Panc1 (cell line): ENCODE measurements at places on chromosomes 3 and 15.
A peak's percentile ranks its signal among the peaks of the same experiment; 100 is the strongest.

DNA sequence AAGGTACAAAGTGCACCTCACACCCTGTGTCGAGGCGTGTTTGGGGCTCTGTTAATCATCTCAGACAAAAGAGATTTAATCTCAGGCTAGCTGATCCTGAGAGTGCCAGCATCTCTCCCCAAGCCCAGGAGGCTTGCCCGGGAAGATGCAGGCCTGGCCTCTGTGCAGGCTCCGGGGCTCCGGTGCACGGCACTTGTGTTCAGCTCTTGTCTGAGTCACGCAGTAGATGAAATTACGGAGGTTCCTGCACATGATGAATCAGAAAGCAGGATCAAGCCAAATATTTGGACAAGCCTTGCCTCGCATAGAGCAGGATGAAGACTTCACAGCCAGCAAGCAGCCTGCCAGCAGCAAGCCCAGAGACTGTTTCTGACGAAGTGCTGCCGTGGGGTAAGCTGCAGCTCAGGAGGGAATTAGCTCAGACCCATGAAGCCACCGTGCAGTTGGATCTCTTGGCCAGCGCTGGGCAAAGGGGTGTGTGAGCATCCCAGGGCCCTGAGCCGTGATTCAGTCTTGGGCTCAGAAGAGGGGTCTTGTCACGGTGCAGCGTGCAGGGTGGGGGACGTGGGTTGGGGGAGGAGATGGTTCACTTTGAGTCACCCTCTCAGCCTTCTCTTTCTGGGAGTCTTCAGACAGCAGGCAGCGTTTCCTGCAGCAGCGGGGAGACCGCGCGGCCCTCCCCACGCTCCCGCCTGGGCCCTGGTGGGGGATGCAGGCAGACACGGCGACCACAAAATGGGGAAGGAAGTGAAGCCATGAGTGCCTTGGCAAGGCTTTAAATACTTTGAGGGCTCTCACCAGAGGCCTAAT is 89.2 kb upstream of the MEF2A start:
- peak; percentile 83 for DNase-seq

DNA sequence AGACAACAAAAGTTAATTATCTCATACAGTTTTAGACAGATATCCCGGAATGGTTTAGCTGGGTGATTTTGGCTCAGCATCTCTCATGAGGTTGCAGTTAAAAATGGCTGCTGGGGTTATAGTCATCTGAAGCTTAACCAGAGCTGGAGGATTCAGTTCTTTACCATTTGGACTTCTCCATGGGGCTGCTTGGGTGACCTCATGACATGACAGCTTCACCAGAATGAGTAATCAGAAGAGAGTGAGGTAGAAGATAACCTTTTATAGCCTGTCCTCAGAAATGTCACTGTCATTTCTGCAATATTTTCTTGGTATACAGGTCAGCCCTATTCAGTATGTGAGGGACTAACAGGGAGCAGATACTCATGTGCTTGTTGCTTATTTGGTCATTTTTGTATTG is 30.9 kb downstream of the TFG start:
- no peak for DNase-seq

GRCh38 chr3:122586098-122586497 is 8.6 kb downstream of the PARP15 start:
- no peak for DNase-seq

DNA sequence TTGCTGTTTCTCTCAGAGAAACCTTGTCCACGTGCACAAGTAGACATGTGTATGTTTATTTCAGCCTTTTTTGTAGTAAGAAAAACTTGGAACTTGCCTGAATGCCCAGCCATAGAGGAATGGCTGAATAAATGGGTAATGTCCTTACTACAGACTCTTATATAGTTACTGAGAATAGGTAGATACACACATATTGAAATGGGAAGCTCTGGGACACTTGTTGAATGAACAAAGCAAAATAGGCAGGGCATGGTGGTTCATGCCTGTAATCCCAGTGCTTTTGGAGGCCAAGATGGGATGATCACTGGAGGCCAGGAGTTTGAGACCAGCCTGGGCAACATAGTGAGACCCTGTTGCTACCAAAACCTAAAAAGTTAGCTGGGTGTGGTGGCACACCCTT is 1.7 kb downstream of the UNC45A start:
- DNase-seq, result no peak

GRCh38 chr3:13479332-13479581 is 849 bp upstream of the HDAC11 start:
- no peak for DNase-seq

- DNase-seq, result no peak
These were observed 10.4 kb downstream of the SH2D7 start for GRCh38 chr15:78102741-78103140.

DNA sequence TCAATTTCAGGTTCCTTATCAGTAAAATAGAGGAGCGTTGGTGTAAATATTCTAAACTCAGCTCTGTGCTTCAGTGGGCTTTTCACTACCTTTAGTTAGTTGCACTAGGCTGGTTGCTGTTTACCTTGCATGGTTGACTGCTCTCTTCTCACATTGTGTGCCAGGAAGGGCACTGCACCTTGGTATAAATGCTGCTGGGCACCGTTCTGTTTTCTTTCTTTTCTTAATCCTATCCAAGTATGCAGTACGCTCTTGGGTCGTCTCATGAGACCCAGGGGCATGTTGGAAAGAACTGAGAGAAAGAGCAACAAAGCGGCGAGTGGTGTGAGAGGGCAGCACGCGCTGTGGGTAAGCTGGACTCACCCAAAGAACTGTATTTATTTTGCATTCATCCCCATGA is 22.4 kb downstream of the KCNMB2 start:
- no peak for DNase-seq

GRCh38 chr15:99123713-99124451 is 19.0 kb downstream of the SYNM start:
- no peak for DNase-seq

GRCh38 chr15:63405683-63406390 is 24.2 kb upstream of the CA12 start:
- DNase-seq, result no peak

DNA sequence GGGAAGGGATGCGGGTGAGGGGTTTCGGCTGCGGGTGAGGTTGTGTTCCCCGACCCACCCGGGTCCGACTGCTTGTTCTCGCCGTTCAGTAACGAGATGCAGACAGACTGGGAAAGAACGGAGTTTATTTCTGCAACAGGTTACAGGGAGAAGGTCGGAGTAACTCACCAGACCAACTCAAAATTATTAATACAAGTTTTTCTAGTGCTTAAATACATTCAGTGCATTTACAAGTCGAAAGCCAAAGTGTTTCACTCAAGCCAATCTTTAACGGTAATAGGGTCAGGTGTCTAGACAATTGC is 492 bp upstream of the HIGD1A start:
- no peak for DNase-seq

DNA sequence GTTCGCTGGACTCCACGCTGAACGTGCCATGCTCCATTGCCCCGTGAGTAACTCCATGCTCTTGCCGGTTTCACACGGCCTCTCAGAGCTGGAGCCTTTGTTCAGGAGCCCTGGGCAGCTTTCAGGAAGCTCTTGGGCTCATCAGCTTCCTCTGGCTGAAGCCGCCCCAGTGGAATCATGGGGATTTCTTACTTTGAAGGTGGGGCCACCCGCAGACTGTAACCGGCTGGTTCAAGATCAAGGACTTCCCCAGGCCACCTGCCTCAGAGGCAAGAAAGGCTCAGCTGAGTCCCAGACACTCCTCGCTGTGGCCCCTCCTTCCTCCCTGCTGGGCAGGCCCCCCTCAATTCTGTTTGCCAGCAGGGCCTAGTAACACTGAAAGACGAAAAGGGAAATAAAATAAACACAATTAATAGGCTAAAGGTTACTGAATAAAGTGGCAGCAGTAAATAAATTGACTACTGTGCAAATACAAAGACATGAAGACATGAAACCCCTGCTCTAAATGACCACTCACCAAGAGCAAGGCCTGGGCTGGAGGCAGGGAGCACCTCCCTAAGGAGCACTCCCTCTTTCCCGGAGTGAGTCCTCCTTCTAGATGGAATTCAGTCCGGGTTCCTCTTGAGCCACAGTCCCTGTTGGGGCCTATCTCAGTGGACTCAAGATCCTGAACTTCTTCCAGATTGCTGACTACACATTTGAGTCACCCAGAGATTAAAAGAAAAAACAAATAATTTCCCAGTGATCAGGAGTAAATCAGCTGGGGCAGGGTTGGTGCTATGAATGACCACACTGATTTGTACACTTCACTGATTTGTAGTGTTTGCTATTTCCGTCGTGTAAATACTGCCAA is 51.0 kb downstream of the ZDHHC19 start:
- no peak for DNase-seq

DNA sequence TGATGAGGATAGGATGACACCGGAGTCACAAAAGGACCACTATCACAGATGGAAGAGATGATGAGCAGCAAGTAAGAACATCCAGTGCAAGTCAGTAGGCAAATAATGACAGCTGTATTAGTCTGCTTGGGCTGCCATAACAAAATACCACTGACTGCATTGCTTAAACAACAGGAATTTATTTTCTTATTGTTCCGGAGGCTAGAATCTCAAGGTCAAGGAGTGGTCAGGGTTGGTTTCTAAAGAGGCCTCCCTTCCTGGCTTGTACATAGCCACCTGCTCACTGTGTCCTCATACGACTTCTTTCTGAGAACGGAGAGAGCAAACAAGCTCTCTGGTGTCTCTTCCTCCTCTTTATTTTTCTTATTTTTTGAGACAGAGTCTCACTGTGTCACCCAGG is 380.7 kb downstream of the PLOD2 start:
- no peak for DNase-seq

GRCh38 chr3:129485721-129486663 is 42.4 kb upstream of the RHO start:
- no peak for DNase-seq

DNA sequence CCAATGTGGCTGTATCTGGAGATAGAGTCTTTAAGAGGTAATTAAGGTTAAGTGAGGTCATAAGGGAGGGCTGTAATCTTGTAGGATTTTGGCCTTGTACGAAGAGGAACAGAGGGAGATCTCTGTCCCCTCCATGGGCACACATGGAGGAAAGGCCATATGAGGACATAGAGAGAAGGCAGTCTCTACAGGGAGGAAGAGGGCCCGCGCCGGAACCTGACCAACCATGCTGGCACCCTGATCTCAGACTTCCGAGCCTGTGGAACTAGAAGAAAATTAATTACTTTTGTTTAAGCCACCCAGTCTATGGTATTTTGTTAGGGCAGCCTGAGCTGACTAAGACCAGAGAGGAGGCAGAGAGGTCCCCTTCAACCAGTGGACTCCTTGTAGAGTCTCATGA is 17.7 kb upstream of the MRPS22 start:
- no peak for DNase-seq

GRCh38 chr3:155270063-155270462 is 23.4 kb downstream of the STRIT1 start:
- no peak for DNase-seq

- no peak for DNase-seq
These were observed 89.9 kb upstream of the FLNB start for GRCh38 chr3:57918123-57918837.

- peak; percentile 84 for DNase-seq
These were observed 43.1 kb downstream of the MTHFS start for GRCh38 chr15:79853492-79854328.

DNA sequence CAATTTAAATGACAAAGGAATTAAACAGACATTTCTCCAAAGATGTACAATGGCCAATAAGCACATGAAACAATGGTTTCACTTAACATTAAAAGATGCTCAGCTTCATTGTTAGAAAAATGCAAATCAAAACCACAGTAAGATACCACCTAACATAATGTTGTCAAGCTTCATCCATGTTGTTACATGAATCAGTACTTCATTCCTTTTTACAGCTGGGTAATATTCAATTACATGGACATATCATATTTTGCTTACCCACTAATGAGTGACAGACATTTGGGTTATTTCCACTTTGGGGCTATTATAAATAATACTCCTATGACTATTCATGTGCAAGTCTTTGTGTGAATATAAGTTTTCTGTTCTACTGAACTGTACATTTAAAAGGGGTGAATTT is 7.8 kb downstream of the SLC41A3 start:
- DNase-seq, result no peak

DNA sequence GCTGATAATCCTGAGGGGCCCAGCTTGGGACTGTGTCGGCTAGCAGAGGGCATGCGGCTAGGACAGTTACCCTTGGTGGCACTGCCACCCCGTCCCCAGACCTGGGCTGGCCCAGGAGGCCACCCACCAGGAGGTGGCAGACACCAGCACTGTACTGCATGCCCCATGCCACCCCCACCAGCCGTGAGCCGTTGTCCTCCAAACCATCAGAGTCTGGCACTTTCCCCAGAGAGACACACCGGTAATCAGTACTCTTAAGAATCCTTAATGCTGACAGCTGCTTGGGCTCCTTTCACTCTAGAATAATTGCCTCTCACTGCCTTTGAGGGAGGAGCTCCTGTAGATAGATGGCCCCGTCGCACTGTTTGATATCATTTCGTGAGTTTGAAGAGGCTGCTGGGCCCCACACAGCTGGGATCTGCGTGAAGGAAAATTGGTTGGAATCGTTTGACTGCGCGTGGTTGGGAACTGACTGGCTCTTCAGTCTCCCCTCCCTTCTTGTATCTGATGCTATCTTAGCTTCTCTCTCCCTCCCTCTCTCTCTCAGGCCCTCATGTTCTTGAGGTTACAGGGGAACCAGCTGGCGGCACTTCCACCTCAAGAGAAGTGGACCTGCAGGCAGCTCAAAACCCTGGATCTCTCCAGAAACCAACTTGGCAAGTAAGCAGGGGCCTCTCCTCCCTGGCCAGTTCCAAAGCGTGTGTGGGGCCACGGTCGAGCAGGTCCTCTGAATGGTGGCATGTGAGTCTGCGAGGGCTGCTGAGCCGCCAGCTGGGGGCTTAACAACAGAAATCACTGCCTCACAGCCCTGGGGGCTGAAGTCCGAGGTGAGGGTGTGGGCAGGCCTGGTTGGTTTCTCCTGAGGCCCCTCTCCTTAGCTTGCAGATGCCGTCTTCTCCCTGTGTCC is 94.9 kb downstream of the LRRK1 start:
- no peak for DNase-seq

GRCh38 chr3:8197384-8197783 is 304.2 kb upstream of the LMCD1 start:
- DNase-seq, result no peak

- no peak for DNase-seq
These were observed 228.4 kb downstream of the ITPR1 start for GRCh38 chr3:4721511-4721911.

DNA sequence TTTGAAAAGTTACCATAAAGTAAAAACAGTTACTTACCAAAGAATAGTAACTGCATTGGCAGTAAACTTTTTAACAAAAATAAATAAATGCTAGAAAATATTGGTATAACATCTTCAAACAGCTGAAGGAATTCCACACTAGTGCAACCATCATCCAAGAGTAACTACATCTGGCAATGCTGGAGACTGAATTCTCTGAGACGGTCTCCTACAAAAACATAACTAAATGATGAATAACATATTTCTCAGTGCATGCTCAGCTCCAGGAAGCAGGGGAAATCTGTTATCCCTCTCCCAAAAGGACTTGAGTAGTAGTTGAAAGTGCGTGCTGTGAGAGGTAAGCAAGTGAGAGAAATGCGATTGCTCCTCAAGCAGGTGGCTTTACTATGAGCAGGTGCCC is 526.8 kb upstream of the CCDC54 start:
- no peak for DNase-seq

GRCh38 chr3:126051741-126052140 is 32.2 kb downstream of the SLC41A3 start:
- no peak for DNase-seq

GRCh38 chr3:13461169-13462124 is 18.7 kb upstream of the HDAC11 start:
- no peak for DNase-seq
